CMK (cell line): ENCODE measurements at places on chromosomes 7 and 10.

- no peak for DNase-seq
Observed at GRCh38 chr10:113554214-113554613, 1.4 kb downstream of the HABP2 start.

- no peak for DNase-seq
Observed at GRCh38 chr10:7610651-7611389, 55.9 kb downstream of the ITIH5 start.

GRCh38 chr10:73817826-73818225, 6.4 kb upstream of the NDST2 start:
- no peak for DNase-seq

DNA sequence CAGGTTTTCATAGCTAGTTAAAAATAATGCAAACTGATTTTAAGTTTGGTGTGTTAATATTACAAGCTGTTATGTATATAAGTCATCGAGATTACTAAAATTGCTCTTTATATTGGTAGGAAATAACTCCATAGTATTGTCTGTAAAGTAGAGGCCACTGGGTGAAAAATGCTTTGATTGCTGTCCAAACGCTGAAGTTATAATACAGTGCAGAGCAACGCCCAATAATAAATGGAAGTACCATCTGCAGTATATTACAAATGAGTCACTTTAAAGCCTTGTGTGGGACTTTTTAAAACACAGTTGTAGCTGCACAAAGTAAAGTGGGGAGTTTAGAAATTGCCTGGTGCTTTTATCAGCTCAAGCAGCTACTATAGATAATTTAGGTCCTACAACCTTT, 196.1 kb downstream of the NXPH1 start:
- no peak for DNase-seq

- DNase-seq, result no peak
Observed at GRCh38 chr10:37803269-37803668, 54.1 kb downstream of the ZNF248 start.

DNA sequence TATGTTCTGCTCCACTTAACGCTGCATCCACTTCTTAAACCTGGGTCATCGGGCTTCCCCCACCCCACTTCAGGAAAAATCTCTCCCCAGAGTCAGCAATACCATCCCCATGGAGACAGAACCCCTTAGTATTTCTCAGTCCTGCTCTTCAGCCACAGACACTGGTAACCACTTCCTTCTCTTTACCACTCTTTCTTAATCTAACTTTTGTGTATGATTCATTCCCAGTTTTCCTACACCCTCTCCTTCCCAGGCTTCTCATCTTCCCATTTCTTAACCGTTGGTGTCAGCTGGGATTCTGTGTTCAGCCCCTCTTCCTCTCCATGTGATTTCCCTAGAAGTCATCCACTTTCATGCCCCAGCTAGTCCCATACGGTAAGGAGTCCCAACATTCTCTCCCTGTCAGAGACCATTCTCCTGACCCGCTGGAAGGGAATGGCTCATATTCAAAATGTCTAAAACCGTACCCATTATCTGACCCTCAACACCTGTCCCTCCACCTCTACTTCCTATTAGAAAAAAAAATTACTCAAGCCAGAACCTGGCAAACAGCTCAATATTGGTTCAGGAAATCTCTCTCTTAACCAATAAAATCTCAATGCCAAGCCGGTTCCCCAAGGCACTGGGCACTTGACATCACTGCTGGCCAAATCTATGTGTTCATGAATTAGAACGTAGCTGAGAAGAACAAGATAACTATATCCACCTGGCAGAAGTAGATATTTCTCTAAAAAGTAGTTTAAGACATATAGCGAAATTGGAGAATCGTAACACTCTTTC, 89.4 kb downstream of the DGKI start:
- no peak for DNase-seq
